ENCODE measurements at places on chromosomes 3 and 15. TPM values are rescaled to one million over a fixed set of nuclear protein-coding genes. Genes with fewer than 3 reads are reported as not detected.

Gene CIB2
- 48.8 TPM for polyA plus RNA-seq

Gene EHD4
- polyA plus RNA-seq, result 14.1 TPM

Gene MLF1
- 4.1 TPM for polyA plus RNA-seq

Gene GOLGA6B
- polyA plus RNA-seq, result not detected

Gene BFSP2
- polyA plus RNA-seq, result not detected

All from small intestine (tissue), 16 donors.